ENCODE measurements at places on chromosomes 11 and 22. TPM values are rescaled to one million over a fixed set of nuclear protein-coding genes. Genes with fewer than 3 reads are reported as not detected.

Gene DDTL
- not detected for total RNA-seq

Gene P2RY6
- 0.25 TPM for total RNA-seq

Gene OR52N4
- total RNA-seq = not detected

Gene MS4A7
- total RNA-seq = 13.7 TPM

Gene SLN
- not detected for total RNA-seq

Gene CCDC116
- 0.45 TPM for total RNA-seq

Gene OR5A1
- not detected for total RNA-seq

Gene C11orf65
- 0.70 TPM for total RNA-seq

Gene OMP
- 3.4 TPM for total RNA-seq

Gene OR51E2
- total RNA-seq = not detected

Gene HEPHL1
- not detected for total RNA-seq

Gene MRPL17
- 13.5 TPM for total RNA-seq

Gene ZC3H12C
- 4.7 TPM for total RNA-seq

Gene EP300
- 24.4 TPM for total RNA-seq

Gene ART1
- total RNA-seq = not detected

Gene KDELR3
- 15.2 TPM for total RNA-seq

Gene KCNQ1
- total RNA-seq = 2.1 TPM

Gene PHLDA2
- total RNA-seq = 1.3 TPM
